ENCODE measurements at places on chromosomes 11 and 22.

- no peaks in the 10 kb centered on the region for H3K36me3 ChIP-seq
- no peaks in the 10 kb centered on the region for H3K4me1 ChIP-seq
- DNase-seq = no peak
- no peak overlapping the region for H3K4me3 ChIP-seq
These were observed 14.0 kb downstream of the NOX4 start for GRCh38 chr11:89477175-89477574.

- no peak overlapping the region for H3K27ac ChIP-seq
- peaks cover 8% of the 10 kb centered on the region for H3K4me1 ChIP-seq
- no peaks in the 10 kb centered on the region for H3K36me3 ChIP-seq
- no peak for DNase-seq
- H3K4me3 ChIP-seq = no peak overlapping the region
These were observed 3.9 kb upstream of the VSIG10L2 start for GRCh38 chr11:125941619-125942611.

- H3K4me3 ChIP-seq = peak within 1 kb of the TSS; percentile 83
- H3K36me3 ChIP-seq = peaks cover 29% of the 10 kb centered on the region
- peak; percentile 98 for DNase-seq
These were observed at the start of gene SMPD1 for GRCh38 chr11:6389905-6390717. Gene SMPD1, plus strand, starts transcription at chr11:6390474. Its CDS starts 125 bp downstream, at chr11:6390599.

DNA sequence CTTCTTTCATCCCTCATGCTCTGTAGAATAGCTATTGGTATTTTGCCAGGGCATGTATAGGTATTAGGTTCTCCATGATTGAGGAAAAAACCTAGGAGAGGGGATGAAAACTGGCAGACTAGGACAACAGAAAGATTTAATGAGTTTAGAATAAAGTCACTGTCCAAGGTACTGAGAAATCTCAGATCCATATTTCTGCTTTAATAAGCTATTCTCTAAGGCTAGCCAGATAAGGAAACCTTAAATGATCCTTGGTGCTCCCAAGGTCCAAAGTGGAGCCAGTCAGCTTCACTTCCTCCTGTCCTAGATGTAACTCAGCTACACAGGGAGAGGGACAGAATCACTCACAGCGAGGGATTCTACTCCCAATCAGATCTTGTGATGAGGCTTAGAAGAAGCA lies 13.7 kb upstream of the CSNK2A3 start:
- H3K27me3 ChIP-seq = no peaks in the 10 kb centered on the region
- no peak overlapping the region for H3K27ac ChIP-seq
- H3K4me1 ChIP-seq = no peaks in the 10 kb centered on the region
- no peak overlapping the region for H3K4me3 ChIP-seq
- DNase-seq = no peak

GRCh38 chr11:65593518-65594414 lies 1.8 kb downstream of the KCNK7 start:
- peaks cover 11% of the 10 kb centered on the region for H3K4me1 ChIP-seq
- H3K27me3 ChIP-seq = no peaks in the 10 kb centered on the region
- peaks cover 43% of the 10 kb centered on the region for H3K36me3 ChIP-seq
- H3K4me3 ChIP-seq = no peak overlapping the region
- peak; percentile 83 for DNase-seq

DNA sequence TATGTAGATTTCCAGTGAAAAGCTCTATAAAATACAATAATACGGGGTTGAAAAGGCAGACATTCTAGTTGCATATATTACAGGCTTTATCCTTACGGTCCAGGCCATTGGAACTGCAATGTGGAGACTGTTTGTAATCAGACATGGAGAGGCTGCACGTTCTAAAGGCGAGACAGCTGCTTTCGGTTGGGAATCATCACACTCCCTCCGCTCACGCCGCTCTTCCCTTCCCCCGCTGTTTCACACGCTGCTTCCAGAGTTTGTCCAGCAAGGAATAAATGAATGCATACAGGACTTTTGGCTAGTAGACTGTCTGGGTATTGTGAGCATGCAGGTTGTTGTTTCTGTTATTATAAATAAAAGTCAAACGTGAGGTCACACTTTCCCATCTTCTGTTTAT lies 13.5 kb upstream of the EFCAB6 start:
- H3K4me1 ChIP-seq = no peaks in the 10 kb centered on the region
- no peaks in the 10 kb centered on the region for H3K36me3 ChIP-seq
- H3K27me3 ChIP-seq = no peaks in the 10 kb centered on the region
- no peak overlapping the region for H3K4me3 ChIP-seq
- no peak overlapping the region for H3K27ac ChIP-seq
- DNase-seq = no peak

DNA sequence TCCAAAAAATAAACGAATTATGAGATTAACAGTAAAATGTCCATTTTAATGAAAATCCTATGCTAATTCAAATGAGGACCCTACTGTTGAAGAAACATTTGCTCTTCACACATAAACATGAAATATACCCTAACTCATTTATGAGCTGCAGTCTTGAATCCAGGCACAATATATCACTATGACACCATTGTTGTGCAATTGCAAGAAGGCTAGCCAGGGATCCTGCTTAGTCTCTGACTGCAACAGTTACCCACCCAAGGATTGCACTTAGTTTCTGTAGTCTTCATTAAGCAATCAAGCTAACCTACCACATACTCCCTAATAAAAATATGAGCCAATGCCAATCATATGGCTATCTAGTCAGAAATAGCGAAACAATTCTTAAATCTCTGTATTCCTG lies 981.0 kb upstream of the FAT3 start:
- H3K36me3 ChIP-seq = no peaks in the 10 kb centered on the region
- H3K27me3 ChIP-seq = no peaks in the 10 kb centered on the region
- H3K4me3 ChIP-seq = no peak overlapping the region
- no peak overlapping the region for H3K27ac ChIP-seq

GRCh38 chr11:96339706-96340554 lies 3.1 kb downstream of the MAML2 start:
- H3K27me3 ChIP-seq = no peaks in the 10 kb centered on the region
- H3K4me3 ChIP-seq = peak overlapping the region; percentile 77
- DNase-seq = no peak
- no peaks in the 10 kb centered on the region for H3K36me3 ChIP-seq
- peaks cover 72% of the 10 kb centered on the region for H3K4me1 ChIP-seq

GRCh38 chr11:84648471-84648870 lies 978.7 kb downstream of the DLG2 start:
- no peaks in the 10 kb centered on the region for H3K4me1 ChIP-seq
- no peaks in the 10 kb centered on the region for H3K36me3 ChIP-seq
- no peaks in the 10 kb centered on the region for H3K27me3 ChIP-seq
- H3K4me3 ChIP-seq = no peak overlapping the region
- H3K27ac ChIP-seq = no peak overlapping the region
- no peak for DNase-seq

GRCh38 chr22:48391820-48392219 lies 1435.9 kb downstream of the BRD1 start:
- no peak overlapping the region for H3K4me3 ChIP-seq
- no peak for DNase-seq
- H3K4me1 ChIP-seq = no peaks in the 10 kb centered on the region
- H3K36me3 ChIP-seq = no peaks in the 10 kb centered on the region
